ENCODE measurements at places on chromosomes 1 and 21.

DNA sequence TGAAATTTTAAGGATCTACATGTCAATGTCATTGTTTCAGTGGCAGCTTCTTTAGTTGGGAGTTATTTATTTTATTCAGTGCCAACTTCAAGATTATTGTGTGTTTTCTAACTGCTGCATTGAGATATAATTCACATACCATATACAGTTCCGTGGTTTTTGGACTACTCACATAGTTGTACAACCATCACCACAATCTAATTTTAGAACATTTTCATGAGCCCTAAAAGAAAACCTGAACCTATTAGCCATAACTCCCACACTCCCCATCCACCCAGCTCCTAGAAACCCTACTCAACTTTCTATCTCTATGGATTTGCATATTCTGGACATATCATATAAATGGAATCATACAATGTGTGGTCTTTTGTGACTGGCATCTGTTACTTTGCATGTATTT, 220.0 kb downstream of the LRRC40 start:
- DNase-seq: no peak

DNA sequence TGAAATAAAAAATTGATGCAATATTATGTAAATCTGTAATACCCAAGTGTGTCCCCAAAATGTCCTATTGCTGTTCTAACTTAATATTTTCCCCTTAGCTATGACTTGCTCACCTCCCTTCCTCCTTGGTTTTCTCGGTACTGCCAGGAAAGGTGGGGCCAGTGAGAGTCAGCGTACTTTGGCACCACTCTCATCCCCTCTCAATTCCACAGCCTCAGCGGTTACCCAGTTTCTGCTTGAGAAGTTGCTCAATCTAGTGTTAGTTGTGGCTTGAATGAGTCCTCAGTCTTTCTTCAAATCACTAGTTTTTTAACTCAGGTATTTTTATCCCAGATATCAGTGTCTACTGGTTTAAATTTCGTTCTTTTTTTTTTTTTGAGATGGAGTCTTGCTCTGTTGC, 32.3 kb downstream of the BCAS2 start:
- no peak for DNase-seq

DNA sequence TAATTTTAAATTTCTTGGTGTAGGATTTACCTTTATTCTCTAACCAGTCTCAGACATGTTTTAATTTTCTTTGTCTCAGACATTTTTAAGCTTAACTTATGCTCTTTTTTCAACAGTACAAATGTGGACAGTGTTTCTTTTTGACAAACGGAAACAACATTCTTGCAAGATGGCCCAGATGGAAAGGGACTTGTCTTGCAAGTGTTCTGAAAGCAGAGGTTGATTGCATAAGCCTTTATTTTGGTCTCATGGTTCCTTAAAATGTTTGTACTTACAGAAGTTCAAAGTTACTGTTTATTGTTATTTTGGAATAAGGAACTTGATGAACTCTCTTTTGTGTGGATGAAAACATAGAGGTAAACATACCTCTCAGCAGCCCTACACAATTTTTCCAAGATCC, 22.9 kb downstream of the SMAP2 start:
- no peak for DNase-seq

DNA sequence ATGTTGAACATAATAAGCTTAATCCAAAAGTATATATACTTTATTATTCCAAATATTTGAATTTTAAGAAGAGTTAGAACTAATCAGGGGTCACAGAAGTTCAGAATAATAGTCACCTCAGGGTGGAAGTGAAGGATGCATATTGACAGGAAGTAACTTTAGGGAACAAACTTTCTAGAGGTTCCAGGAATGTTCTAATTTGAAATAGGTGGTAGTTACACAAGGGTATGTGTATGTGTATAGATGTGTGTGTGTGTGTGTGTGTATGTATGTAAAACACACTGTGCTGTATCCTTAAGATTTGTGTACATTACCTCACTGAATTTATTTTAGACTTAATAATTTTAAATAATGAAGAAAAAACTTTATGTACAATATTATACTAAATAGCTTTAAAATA, 110.4 kb downstream of the ACBD6 start:
- DNase-seq: no peak

DNA sequence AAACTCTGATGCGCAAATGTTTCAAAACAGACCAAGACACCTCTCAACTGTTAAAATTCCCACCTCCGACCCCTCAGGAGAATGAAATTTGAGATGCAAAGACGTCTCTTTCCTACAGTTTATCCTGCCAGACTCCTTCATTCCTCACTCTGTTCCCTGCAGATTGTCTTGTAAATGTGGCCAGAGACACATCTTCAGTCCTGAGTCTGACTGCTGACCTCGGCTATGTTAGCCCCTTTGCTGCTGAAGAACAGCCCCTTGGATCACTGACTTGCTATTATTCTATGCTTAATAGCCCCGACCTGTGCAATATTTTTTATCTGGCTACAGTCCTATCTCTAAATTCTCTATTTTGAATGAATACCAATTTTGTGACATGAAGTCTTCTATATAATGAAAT, 16.6 kb upstream of the ESRRG start:
- DNase-seq: no peak

GRCh38 chr21:29194847-29195246, 64.4 kb downstream of the MAP3K7CL start:
- DNase-seq: no peak

GRCh38 chr1:47418681-47419325, 2.7 kb downstream of the FOXE3 start:
- DNase-seq: no peak

GRCh38 chr1:244655186-244655585, 2.3 kb downstream of the DESI2 start:
- DNase-seq: no peak

DNA sequence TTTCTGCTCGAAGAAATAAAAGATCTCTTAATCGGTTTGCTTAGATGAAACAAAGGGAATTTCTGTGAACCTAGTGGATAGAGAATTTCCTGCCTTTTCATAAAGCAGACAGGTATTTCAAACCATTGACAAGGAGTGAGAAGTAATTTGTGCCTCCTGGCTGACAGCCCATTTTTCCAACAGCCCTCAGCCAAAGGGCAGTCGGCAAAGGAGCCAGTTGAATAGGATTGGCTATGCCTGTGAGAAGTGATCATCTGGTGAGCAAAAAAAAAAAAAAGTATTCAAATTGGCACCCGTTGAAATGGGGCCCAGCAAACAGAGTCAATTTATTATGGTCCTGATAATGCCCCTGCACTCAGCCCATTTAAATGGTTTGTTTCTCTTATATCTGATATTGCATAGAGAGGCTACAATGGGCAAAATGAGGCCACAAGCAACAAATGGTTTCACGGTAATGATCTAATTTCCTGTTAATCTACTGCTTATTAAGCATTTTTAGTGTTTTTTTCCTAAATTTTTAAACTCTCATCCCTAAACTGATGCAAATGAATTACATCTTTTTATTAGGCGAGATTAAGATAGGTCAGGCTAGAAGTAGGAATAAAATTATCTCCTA, 477.5 kb downstream of the NUF2 start:
- no peak for DNase-seq

Data from smooth muscle cell of the brain vasculature (primary cell).